ENCODE measurements at places on chromosomes 1 and 21. TPM values are rescaled to one million over a fixed set of nuclear protein-coding genes. Genes with fewer than 3 reads are reported as not detected.

- DNase-seq: no peak
Observed at GRCh38 chr21:42661688-42662429, 8.4 kb downstream of the PDE9A start.

GRCh38 chr1:99180915-99181314 lies 83.4 kb upstream of the PLPPR4 start:
- DNase-seq: no peak

DNA sequence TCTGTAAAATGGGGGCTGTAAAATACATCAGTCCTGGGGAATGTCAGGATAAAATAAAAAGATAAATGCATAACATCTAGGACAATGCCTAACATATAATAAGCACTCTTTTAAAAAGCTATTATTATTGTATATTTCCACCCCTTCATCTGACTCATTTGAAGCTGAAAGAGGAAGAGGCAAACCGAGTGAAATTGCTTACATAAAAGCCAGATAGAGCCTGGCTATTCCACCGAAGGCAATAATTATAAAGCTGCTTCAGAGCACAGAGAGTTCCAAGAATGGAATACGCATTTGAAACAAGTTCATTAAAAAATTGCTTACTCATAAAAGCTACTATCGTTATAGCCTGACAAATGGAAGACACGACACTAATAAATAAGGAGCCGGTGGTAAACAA lies 186.1 kb upstream of the CAMK1G start:
- no peak for DNase-seq

Gene TMPRSS2
- 147 TPM for total RNA-seq

Gene LCE1E
- not detected for total RNA-seq
